ENCODE measurements at places on chromosomes 12 and 14.
A peak's percentile ranks its signal among the peaks of the same experiment; 100 is the strongest.

- DNase-seq = no peak
These were observed 481.4 kb downstream of the TRHDE start for GRCh38 chr12:72753571-72753970.

- DNase-seq = no peak
These were observed at the start of gene MMP14 for GRCh38 chr14:22836301-22837113. TSS of gene MMP14 (plus strand) at chr14:22836585. CDS start at chr14:22836818, 233 bp downstream.

DNA sequence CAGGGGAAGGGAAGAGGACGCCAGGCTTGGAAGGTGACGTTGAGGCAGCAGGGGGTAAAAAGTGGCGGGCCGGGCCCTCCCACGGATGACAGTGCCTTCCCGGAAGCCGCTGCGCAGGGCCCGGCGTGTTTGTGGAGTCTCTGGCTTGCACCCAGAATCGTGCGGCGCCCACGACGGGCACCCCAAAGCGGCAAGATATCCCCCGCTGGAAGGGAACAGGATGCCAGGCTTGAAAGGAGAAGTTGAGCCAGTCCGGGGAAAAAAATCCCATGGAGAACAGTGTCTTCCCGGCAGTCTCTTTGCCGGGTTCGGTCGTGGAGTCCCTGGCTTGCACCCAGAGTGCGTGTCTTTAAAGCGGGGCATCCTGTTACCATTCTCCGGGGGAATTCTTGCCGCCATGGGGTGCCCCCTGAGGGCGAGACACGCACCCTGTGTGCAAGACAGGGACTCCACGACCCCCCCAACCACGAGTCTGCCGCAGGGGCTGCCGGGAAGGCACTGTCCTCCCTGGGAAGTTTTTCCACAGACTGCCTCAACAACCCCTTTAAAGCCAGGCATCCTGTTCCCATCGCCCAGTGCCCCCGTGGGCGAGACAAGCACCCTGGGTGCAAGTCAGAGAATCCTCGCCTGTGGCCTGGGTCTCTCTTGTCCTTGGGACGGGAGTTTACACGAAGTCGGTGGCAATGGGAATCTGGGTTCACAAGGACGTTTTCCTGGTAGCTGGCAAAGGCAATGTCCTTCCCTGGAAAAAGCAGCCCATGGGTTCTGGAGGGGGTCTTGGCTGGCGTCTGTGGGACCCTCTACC lies 156.1 kb upstream of the ALG10B start:
- no peak for DNase-seq

GRCh38 chr14:97408503-97408902 lies 611.3 kb downstream of the VRK1 start:
- no peak for DNase-seq

GRCh38 chr12:105740369-105740768 lies 398.4 kb downstream of the NUAK1 start:
- DNase-seq = no peak

DNA sequence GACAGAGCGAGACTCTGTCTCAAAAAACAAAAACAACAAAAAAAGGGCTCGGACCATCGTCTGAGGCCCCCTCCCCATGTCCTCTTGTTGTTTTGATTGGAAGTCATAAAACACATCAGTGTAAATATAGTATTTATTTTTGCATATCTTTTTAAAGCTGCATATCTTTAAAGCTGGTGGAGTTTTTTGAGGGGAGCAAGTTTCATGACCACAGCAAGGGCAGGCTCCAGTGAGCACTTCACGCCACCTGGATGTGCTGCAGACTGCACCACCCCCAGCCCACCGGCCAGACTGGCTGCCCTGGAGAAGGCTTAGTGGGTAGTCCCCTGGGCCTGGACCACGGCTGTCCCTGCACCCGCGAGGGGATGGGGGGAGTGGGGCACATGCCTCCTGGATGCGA lies 11.9 kb upstream of the BCL7A start:
- DNase-seq = no peak

- peak; percentile 11 for DNase-seq
These were observed 1.3 kb downstream of the FBXO33 start for GRCh38 chr14:39430762-39431415.

DNA sequence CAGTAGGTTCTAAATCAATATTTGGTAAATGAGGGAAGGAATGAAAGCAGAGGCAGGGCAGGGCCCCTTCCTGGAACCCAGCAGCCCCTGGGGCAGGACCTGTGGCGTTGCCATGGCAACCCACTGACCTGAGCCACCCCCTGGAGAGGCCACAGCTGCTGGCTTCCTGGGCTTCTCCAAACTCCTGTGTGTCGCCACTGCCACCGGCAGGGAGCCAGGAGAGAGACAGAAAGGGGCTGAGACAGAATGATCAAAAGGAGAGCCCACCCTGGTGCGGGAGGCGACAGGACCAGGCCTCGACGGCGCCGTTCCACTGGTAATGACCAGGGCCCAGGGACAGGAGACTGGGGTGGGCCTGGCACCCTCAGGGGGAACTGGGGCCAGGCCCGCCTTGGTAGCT lies 18.2 kb downstream of the RFX4 start:
- no peak for DNase-seq

DNA sequence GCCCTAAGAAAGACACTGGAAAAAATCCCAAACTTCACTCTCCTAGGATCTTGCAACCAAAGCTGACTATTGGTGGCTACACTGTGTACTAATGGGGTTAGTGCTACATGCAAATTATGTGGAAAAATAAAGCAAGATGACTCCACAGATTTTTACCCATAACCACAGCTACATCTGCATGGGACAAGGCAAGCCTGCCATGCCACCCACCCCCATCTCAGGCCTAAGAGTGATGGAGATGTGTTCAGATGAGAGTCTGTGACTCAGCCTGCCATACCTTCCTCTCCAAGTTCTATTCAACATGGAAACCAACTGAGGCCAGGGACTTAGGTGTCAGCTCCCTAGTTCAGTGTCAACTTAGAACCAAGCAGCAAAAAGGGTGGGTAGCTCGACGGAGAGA lies 206.2 kb downstream of the PELI2 start:
- DNase-seq = no peak

- no peak for DNase-seq
These were observed 16.3 kb downstream of the NDUFA9 start for GRCh38 chr12:4665236-4665635.

GRCh38 chr14:62006116-62006731 lies 244.0 kb downstream of the SNAPC1 start:
- no peak for DNase-seq

GRCh38 chr12:6827982-6828780 lies at the start of gene P3H3:
TSS of gene P3H3 (plus strand) at chr12:6828407. CDS start at chr12:6828441, 34 bp downstream.
- no peak for DNase-seq

DNA sequence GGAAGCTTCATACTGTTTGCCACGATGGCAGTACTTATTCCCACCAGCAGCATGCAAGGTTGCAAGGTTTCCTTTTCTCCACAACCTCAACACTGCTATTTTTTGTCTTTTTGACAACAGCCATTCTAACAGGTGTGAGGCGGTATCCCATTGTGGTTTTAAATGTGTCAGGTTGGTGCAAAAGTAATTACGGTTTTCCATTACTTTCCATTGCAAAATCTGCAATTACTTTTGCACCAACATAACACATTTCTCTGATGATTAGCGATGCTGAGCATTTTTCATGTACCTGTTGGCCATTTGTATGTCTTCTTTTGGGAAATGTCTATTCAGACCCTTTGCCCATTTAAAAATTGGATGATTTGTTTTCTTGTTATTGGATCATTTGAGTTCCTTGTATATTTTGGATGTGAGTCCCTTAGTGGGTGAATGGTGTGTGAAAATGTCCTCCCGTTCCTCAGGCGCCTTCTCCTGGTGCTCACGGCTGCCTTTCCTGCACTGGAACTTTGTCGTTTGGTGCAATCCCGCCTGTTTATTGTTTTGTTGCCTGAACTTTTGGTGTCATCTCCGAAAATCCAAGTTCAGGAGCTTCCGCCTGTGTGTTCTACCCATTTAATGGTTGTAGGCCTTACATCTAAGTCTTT lies 213.6 kb downstream of the KIF26A start:
- no peak for DNase-seq

- no peak for DNase-seq
These were observed 11.7 kb downstream of the TULP3 start for GRCh38 chr12:2902272-2902880.

DNA sequence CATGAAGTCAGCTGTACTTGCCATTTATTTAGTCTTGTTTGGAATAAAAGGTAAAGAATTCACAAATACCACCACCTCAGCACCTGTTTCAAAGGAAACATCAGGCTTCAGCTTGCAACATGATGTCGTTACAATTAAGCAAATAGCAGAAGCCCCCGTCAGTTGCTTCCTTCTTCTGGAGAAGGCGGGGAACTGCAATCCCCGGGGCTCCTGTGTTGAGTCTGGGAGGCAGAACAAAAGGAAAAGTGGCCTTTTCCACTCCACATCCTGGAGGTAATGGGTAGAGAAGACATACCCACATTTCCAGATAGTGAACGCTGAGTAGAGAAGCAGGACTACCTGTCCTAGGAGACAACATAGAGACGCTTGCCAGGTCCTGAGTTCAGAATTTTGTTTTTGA lies 92.8 kb downstream of the DNAH10 start:
- DNase-seq = no peak

DNA sequence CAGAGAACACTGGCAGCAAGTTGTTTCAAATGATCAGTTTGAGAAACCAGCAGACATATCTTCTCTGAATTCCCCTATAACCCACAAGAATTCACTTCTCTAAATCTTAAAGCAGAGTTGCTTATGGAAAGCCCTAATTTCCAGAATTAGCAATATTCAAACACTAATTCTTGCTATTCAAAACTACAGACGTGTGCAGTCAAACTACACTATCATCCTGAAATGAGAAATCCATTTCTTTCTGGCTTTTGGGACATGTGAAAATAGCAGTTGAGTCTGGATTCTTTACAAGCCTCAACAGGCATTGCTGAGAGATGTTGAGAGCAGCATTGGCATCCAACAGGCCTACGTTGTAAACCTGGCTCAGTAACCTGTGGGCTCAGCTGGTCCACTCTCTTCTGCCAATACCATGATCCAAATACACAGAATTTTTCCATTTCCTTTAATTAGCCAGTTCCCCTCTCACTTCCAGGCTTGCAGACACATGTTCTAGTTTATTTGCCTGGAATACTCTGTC lies 74.6 kb upstream of the TMTC1 start:
- no peak for DNase-seq

GRCh38 chr12:69056743-69057515 lies 124.0 kb upstream of the CPM start:
- DNase-seq = no peak

GRCh38 chr14:68389943-68390342 lies 402.9 kb downstream of the ZFP36L1 start:
- no peak for DNase-seq

- no peak for DNase-seq
These were observed at the start of gene SOX5 for GRCh38 chr12:23949348-23950209. TSS of gene SOX5 (minus strand) at chr12:23949670. CDS start at chr12:23949601, 69 bp downstream.

DNA sequence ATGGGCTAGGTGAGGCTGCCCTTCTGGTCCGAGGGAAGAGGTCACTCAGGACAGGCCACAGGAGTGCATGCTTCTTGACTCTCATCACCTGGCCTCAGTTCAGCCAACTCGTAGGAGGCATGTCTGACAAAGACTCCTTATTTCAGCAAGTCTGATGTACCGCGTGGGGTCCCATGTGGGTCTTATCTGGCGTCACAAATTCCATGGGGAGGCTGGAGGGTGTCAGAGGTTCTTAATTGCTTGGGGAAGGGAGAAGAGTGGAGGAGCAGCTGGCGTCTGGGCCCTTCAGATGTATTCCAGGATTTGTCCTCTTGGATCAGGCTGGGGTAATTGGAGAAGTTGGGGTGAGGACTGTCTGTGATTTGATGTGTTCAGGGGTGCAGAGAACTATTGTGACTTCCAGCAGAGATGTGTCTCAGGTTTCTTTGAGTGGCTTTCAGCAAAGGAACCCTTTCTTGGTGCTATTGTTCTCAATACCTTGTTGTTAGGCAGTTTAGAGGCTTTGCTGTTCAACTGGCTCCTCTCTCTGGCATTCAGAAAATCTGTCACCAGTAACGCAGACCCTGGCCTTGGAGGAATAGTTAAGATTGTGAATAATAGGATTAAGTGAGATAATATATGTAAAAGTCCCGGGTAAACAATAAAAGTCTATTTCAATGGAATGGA lies 60.1 kb downstream of the SUSD6 start:
- no peak for DNase-seq

DNA sequence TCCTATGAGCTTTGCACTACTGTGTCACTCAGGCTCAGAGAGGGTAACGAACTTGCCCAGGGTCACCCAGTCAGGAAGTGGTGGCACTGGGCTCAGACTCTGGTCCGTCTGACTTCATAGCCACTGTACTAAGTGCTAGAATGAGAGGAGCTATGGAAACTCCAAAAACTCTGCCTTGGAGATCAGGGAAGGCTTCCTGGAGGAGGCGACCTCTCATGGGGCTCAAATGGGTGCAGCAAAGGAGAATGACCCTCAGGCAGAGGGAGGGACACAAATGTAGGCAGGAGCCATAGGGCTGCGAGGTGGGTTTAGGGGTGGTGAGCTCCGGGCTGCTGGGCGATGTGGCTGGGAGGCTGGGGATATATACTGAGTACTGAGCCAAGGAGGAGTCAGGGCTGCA lies 3.2 kb downstream of the CCDC197 start:
- no peak for DNase-seq

DNA sequence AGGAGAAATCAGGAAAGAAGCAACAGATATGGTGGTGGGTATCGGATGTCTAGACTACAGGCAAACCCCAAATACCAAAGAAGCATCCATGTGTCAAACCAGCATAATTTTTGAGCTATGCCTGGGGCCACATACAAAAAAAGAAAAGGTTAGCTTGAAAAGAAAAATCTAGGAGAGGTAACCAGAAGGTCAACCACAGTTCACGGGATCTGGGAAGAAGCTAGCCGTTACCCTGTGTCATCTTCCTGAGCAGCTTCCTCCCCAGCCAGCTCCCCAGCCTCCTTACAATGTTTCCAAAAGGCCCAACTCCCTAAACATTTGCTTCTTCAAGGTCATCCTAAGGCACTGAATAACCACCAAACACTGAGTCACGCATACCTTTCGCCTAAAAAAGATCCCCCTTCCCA lies 3.1 kb downstream of the SINHCAF start:
- DNase-seq = no peak

- no peak for DNase-seq
These were observed 409.2 kb downstream of the IPO8 start for GRCh38 chr12:30286345-30286926.

DNA sequence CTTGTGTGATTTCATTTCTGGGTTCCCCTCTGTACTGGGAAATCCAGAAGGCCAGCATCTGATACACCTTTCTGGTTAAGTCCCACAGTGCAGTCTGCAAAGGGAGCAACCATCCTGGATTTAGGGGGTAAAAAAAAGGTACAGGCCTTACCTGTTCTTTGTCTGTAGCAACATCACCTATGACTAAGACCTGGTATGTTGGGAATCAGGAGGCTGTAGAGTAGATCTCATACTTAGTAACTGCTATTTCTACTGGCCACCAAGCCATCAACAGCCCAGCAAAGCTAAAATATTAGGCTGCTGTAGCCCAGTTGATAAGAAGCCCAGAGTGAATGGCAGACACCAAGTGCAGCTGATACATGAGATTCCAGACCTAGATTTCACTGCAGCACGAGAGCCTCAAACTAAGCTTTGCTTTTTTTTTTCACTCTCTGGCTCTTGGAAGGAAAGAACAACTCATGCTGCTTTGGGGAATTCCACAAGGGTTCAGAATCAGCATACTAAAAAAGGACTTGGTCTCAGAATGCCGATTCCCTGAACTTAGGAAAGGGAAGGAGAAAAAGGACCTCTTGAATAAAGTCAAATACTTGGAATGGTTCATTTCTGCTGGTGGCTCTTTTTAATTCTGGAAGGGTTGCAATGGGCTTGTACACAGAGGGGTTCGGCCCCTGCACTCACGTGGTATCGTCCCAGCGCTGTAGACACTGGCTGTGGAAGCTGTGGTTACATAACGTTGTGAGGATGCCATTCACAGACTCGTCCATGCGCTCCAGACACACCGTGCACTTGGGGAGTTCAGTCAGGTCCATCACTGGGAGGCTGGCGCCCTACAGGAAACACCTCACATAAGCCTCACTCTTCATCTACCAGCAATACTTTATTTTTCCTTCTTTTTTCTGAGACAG lies 20.5 kb downstream of the BRAP start:
- no peak for DNase-seq

All from stimulated activated CD4-positive, alpha-beta T cell treated with anti-CD3 and anti-CD28 coated beads, Interleukin-2, amount 100 ng/mL, for 48 hours (primary cell).